ENCODE measurements at places on chromosomes 11 and 22.
A peak's percentile ranks its signal among the peaks of the same experiment; 100 is the strongest.

GRCh38 chr11:117435326-117435725 is 107.7 kb downstream of the CEP164 start:
- no peaks in the 10 kb centered on the region for H3K36me3 ChIP-seq
- H3K27ac ChIP-seq, result no peak overlapping the region
- H3K4me3 ChIP-seq, result no peak overlapping the region
- no peaks in the 10 kb centered on the region for H3K4me1 ChIP-seq
- no peak for DNase-seq

GRCh38 chr11:76644591-76644990 is 26.0 kb downstream of the LRRC32 start:
- no peak overlapping the region for H3K27ac ChIP-seq
- H3K27me3 ChIP-seq, result no peaks in the 10 kb centered on the region
- no peaks in the 10 kb centered on the region for H3K4me1 ChIP-seq

DNA sequence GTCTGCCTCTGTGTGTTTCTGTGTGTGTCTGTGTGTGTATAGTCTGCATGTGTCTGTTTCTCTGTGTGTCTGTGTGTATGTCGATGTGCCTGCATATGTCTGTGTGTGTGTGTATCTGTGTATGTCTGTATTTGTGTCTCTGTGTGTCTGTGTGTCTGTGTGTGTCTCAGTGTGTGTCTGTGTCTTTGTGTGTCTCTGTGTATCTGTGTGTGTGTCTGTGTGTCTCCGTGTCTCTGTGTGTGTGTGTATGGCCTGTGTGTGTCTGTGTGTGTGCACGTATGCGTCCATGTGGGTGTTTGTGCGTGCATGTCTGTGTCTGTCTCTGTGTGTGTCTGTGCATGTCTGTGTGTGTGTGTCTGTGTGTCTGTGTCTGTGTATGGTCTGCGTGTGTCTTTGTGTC is 439 bp downstream of the SNX32 start:
- H3K27me3 ChIP-seq, result no peaks in the 10 kb centered on the region
- H3K4me3 ChIP-seq, result no peak overlapping the region
- no peak for DNase-seq
- no peaks in the 10 kb centered on the region for H3K4me1 ChIP-seq
- no peak overlapping the region for H3K27ac ChIP-seq

GRCh38 chr11:6604081-6604626 is 580 bp downstream of the ILK start:
- peaks cover 23% of the 10 kb centered on the region for H3K4me1 ChIP-seq
- peaks cover 25% of the 10 kb centered on the region for H3K36me3 ChIP-seq
- peak overlapping the region; percentile 76 for H3K4me3 ChIP-seq
- peak; percentile 33 for DNase-seq
- H3K27me3 ChIP-seq, result no peaks in the 10 kb centered on the region
- H3K27ac ChIP-seq, result peak overlapping the region; percentile 93

DNA sequence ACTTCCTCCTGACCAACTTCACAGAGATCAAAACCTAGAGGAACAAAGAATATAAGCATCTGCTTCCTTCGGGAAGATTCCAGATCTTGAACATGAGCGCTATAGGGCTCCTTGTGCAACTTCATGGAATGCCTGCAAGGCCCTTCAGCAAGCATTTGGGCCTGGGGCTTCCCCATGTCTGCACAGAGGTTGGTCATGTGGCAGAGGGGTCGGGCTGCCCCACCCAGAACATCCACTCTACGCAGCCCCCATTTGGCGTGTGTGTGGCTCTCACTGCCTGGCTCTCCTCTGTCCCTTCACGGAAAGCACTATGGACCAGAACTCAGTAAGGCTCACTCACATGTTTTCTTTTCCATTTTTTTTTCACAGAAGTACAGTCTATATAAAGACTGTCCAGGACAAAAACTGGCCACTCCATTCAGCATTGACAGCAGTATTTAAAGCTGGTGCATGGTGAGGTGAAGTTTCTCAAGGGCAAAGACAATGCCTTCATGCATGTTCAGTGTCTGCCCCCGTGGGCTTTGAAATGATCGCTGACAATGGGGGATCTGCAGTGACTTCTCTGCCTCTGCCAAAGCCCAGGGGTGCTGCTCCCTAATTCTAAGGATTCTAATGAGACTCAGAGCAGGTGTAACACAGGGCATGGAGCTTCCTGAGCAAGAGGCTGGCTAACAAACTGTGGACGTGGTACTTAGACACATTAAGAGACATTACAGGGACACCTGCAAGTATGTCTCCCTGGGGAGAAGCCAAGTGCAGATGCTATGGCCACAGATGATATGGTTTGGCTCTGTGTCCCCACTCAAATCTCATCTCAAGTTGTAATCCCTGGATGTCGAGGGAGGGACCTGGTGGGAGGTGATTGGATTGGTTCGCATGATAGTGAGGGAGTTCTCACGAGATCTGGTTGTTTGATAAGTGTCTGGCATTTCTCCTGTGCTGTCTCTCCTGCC is 66.5 kb upstream of the PITPNB start:
- H3K36me3 ChIP-seq, result no peaks in the 10 kb centered on the region
- H3K27me3 ChIP-seq, result no peaks in the 10 kb centered on the region
- no peaks in the 10 kb centered on the region for H3K4me1 ChIP-seq
- H3K4me3 ChIP-seq, result no peak overlapping the region

DNA sequence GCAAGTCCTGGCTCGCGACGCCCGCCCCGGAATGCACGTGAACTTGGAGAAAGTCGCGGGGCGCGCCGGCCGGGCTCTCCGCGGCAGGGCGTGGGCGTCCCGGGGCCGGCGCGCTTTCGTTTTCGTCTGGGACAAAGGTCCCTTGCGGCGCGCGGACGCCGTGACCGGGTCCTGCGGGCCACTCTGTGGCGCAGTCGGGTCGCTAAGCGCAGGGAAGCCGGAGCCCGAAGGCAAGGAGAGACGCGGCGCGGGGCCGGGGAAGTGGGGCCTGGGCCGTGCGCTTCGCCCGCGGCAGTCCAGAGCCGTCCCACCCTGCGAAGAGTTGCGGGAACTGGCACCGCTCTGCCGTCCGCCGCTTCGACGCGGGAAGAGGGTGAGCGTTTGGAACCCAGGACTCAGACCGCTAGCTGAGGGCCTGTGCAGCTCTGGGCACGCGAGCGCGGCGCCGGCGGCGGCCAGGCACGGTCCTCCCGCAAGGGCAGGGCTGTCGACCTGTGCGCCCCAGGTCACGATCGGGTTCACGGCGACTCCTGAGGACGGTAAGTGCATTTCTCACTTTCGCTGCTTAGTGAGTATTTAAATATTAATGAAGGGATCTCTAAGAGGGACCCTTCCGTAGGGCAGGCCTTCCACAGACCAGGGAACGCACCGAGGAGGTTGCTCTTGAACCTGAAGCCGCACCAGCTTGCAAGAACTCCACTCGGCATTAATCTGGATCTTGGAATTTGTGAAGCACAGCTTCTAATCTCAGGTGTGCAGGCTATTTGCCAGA is 78.0 kb upstream of the PPARA start:
- H3K4me1 ChIP-seq, result peaks cover 20% of the 10 kb centered on the region
- H3K27me3 ChIP-seq, result no peaks in the 10 kb centered on the region
- H3K4me3 ChIP-seq, result peak overlapping the region; percentile 89
- peak overlapping the region; percentile 98 for H3K27ac ChIP-seq

- H3K27me3 ChIP-seq, result no peaks in the 10 kb centered on the region
- H3K36me3 ChIP-seq, result no peaks in the 10 kb centered on the region
- no peak for DNase-seq
- H3K4me3 ChIP-seq, result no peak overlapping the region
- H3K27ac ChIP-seq, result no peak overlapping the region
Measured at GRCh38 chr11:93728792-93729128, 12.5 kb downstream of the TAF1D start.

- no peaks in the 10 kb centered on the region for H3K27me3 ChIP-seq
- no peak for DNase-seq
- no peak overlapping the region for H3K4me3 ChIP-seq
Measured at GRCh38 chr11:111045874-111046273, 199.7 kb upstream of the POU2AF2 start.

DNA sequence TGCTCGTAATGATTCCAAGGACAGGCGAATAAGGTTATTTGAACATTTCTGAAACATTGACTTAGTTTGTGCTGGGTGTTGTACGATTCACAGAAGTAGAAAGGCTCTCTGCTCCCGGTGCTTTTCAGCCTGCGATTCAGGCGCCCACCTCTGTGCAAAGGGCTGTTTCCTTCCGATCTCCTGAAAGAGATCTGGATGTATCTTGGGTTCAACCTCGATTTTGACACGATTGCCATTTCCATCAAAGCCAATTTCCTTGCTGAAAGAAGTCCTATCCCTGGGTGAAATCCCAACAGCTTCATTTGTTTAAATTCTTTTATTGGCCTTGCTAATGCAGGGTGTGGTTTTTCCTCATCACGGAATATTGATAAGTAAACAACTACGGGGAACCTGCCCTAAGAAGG is 1.1 kb upstream of the ZC3H12C start:
- peaks cover 6% of the 10 kb centered on the region for H3K4me1 ChIP-seq
- H3K27ac ChIP-seq, result peak overlapping the region; percentile 83
- no peaks in the 10 kb centered on the region for H3K36me3 ChIP-seq
- H3K27me3 ChIP-seq, result no peaks in the 10 kb centered on the region

GRCh38 chr22:22706253-22706915 is 62.0 kb downstream of the GGTLC2 start:
- no peaks in the 10 kb centered on the region for H3K27me3 ChIP-seq
- DNase-seq, result peak; percentile 9
- H3K4me3 ChIP-seq, result no peak overlapping the region
- no peak overlapping the region for H3K27ac ChIP-seq
- H3K4me1 ChIP-seq, result no peaks in the 10 kb centered on the region

GRCh38 chr11:11081776-11082175 is 223.9 kb upstream of the ZBED5 start:
- H3K27ac ChIP-seq, result no peak overlapping the region
- DNase-seq, result no peak
- no peak overlapping the region for H3K4me3 ChIP-seq
- H3K36me3 ChIP-seq, result no peaks in the 10 kb centered on the region

- no peak for DNase-seq
- H3K27me3 ChIP-seq, result no peaks in the 10 kb centered on the region
- no peaks in the 10 kb centered on the region for H3K4me1 ChIP-seq
- no peak overlapping the region for H3K27ac ChIP-seq
- no peaks in the 10 kb centered on the region for H3K36me3 ChIP-seq
Measured at GRCh38 chr11:79243422-79244210, 197.2 kb downstream of the TENM4 start.

DNA sequence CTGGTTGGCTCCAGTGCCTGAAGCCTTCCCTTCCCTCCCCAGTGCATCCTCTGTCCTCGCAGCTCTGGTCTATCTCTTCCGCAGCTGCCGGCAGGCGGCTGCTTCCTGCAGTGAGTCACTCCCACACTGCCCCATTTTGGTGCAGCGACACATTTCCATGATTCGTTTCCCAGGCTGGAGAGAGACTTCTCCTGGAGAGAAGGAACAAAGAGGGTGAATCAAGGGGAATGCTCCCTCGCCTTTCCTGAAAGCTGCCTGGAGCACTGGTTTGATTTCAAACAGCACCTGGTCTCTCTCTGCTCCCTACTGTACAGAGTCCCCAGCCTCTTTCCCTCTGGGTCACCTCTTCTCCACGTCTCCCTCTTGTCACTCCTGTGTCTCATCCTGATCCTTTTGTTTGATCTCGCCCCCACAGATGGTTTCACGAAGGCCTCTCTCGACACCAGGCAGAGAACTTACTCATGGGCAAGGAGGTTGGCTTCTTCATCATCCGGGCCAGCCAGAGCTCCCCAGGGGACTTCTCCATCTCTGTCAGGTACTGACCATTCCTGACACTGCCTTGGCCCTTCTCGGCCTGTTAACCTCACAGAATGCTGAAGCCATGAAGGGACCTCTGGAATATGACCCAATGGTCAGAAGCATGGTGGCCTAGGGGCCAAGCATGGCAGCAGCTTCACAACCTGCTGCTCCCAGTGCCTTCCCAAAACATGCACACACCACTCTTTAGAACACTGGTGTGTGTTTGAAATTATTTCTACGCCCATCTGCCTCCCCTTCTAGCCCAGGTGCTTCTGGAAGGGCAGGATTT is at the start of gene TMA7B:
Gene TMA7B (plus strand): TSS at position 758 of the 808 bp plus-strand sequence. CDS start 3,978 bp downstream, outside the sequence.
- no peaks in the 10 kb centered on the region for H3K4me1 ChIP-seq
- no peaks in the 10 kb centered on the region for H3K36me3 ChIP-seq
- no peak within 1 kb of the TSS for H3K27ac ChIP-seq

- no peak overlapping the region for H3K4me3 ChIP-seq
- no peaks in the 10 kb centered on the region for H3K36me3 ChIP-seq
- H3K4me1 ChIP-seq, result no peaks in the 10 kb centered on the region
Measured at GRCh38 chr22:44889255-44889878, 120.4 kb downstream of the PHF21B start.

GRCh38 chr11:46917762-46918082 is 628 bp downstream of the LRP4 start:
- no peaks in the 10 kb centered on the region for H3K4me1 ChIP-seq
- no peak overlapping the region for H3K27ac ChIP-seq
- H3K36me3 ChIP-seq, result no peaks in the 10 kb centered on the region
- DNase-seq, result no peak
- no peaks in the 10 kb centered on the region for H3K27me3 ChIP-seq

DNA sequence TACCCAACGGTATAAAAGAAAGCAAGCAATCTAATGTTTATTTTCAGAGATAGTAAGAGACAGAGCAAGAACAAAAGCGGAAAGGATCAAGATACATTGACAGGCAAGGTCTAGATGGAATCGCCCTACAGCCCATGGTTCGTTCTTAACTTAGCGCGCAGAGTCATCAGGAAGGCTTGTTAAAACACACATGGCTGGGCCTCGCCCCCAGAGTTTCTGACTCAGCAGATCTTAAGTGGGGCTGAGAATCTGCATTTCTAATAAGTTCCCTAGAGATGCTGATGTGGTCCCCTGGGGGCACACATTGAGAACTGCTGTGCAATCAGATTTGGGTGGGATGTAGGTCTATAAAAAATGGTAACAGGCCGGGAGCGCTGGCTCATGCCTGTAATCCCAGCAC is 35.8 kb upstream of the CHRM4 start:
- no peaks in the 10 kb centered on the region for H3K27me3 ChIP-seq
- H3K27ac ChIP-seq, result no peak overlapping the region
- no peak overlapping the region for H3K4me3 ChIP-seq

GRCh38 chr11:2684581-2684980 is 15.2 kb downstream of the KCNQ1OT1 start:
- no peak for DNase-seq
- H3K4me3 ChIP-seq, result no peak overlapping the region
- H3K27ac ChIP-seq, result no peak overlapping the region
- H3K27me3 ChIP-seq, result no peaks in the 10 kb centered on the region
- no peaks in the 10 kb centered on the region for H3K4me1 ChIP-seq
- no peaks in the 10 kb centered on the region for H3K36me3 ChIP-seq

GRCh38 chr22:19879246-19879570 is 24.5 kb upstream of the GNB1L start:
- no peaks in the 10 kb centered on the region for H3K4me1 ChIP-seq
- H3K27me3 ChIP-seq, result no peaks in the 10 kb centered on the region
- no peak overlapping the region for H3K27ac ChIP-seq
- DNase-seq, result no peak
- H3K4me3 ChIP-seq, result no peak overlapping the region

- no peaks in the 10 kb centered on the region for H3K4me1 ChIP-seq
- no peak overlapping the region for H3K4me3 ChIP-seq
- H3K36me3 ChIP-seq, result no peaks in the 10 kb centered on the region
Measured at GRCh38 chr11:112310419-112310818, 49.8 kb upstream of the PLET1 start.

DNA sequence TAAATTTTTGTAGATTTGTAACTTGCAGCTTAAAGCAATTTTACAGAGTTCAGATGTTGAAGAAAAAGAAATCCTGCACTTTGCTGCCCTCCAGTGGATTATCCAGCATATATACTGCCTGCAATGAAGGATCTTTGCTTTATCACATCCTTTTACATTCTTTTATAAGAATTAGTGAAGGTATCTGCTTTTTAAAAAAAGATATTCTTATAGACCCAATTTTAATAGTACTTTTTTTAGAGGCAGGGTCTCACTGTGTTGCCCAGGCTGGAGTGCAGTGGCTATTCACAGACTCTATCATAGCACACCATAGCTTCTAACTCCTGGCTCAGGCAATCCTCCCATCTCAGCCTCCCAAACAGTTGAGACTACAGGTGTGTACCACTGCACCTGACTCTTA is 60.7 kb downstream of the TTC17 start:
- DNase-seq, result no peak
- no peak overlapping the region for H3K27ac ChIP-seq
- no peaks in the 10 kb centered on the region for H3K27me3 ChIP-seq
- H3K4me3 ChIP-seq, result no peak overlapping the region
- no peaks in the 10 kb centered on the region for H3K36me3 ChIP-seq

Measured in pancreas (tissue), 10 donors.